ENCODE measurements at places on chromosomes 1 and 21.

GRCh38 chr21:15797577-15798363 lies 68.0 kb downstream of the USP25 start:
- DNase-seq, result no peak

DNA sequence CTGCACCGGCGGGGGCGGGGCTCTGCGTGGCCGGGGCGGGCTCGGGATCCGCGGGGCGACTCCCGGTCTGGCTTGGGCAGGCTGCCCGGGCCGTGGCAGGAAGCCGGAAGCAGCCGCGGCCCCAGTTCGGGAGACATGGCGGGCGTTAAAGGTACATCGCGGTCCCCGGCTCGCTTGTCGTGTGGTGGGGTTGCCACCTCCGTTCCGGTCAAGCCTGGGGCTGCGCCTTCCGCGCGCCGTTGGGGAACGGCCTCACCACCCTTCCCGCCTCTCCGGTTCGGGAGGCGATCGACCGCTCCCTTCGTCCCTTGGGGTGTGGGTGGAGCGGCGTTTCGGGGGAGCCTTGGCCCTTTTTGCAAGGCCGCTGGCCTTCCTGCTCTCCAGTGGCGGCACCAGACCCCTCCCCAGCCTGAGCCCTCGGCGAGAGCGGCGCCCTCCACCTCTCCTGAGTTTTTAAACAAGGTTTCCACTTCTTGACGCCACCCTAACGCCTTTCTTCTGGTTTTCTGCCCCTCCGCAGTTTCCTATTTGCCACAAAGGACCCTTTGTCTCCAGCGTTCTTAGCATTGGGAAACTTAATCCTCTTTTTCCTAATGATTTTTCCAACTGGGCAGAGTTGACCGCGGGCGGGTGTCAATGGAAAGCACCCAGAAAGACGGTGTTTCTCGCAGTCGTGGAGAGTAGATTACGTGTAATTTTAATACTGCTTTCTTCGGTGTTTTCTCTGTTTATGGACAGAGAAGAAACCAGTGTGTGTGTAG lies at the start of the genes LEPR and LEPROT:
Gene LEPR, plus strand, starts transcription at position 79 of the 761 bp plus-strand sequence. CDS start 144,898 bp downstream, outside the sequence.
Gene LEPROT, plus strand, starts transcription at position 79 of the 761 bp plus-strand sequence. Its CDS starts 57 bp downstream, at position 136.
- DNase-seq, result no peak

DNA sequence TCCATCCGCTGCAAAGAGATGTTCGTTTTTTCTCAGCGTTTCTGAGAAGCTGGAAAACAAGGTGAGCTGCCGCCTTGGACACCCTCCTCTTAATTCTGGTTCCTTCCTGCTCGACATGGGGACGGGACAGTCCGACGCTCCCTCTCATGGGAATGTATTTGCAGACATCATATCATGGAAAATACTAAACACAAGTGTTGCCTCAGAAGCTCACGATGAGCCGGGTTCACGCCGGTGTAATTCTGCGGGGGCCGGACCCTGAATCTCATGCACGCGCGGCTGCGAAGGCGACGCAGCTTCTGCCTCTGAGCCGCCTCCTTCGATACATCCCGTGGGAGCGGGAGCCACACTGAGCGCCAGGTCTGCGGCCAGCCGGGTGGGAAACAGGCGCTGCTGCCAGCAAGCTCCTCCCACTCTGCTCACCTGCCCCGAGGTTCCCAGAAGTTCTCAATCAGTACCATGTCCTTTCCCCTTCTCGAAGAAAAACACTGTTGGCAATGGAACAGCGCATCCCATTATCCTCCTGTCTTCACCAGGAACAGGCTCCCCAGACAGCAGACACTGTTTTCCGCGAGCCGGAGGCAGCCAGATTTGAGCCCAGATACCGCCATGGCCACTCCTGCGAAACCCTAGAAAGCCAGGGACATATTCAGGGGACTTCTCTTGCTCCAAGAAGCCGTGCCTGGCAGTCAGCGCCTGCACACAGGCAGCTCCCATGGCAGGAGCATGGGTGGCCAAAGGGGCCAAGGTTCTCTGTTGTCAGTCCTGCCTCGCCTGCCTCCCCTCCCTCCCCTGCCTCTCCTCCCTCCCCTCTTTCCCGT lies 98.0 kb downstream of the WDR4 start:
- DNase-seq, result no peak

- DNase-seq, result no peak
Measured at GRCh38 chr1:168767894-168768584, 39.0 kb upstream of the DPT start.

DNA sequence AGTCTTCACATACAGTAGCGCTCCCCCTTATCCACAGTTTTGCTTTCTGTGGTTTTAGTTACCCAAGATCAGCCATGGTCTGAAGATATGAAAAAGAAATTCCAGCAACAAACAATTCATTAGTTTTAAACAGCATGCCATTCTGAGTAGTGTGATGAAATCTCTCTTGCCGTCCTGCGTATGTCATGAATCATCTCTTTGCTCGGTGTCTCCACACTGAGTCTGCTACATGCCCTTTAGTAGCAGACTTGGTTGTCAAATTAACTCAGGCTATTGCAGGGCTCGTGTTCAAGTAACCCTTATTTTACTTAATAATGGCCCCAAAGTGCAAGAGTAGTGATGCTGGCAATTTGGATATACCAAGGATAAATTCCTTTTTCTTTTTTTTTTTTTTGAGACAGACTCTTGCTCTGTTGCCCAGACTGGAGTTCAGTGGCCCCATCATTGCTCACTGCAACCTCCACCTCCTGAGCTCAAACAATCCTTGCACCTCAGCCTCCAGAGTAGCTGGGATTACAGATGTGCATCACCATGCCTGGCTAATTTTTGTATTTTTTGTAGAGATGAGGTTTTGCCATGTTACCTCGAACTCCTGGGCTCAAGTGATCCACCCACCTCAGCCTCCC lies 22.6 kb downstream of the PHACTR4 start:
- no peak for DNase-seq

- DNase-seq, result no peak
Measured at GRCh38 chr1:6601923-6602668, 573 bp downstream of the KLHL21 start.

- DNase-seq, result no peak
Measured at GRCh38 chr1:202685641-202686040, 24.6 kb downstream of the SYT2 start.

GRCh38 chr1:119790451-119791198 lies 20.6 kb downstream of the REG4 start:
- no peak for DNase-seq

- DNase-seq, result no peak
Measured at GRCh38 chr1:56493826-56494225, 85.5 kb downstream of the PLPP3 start.

DNA sequence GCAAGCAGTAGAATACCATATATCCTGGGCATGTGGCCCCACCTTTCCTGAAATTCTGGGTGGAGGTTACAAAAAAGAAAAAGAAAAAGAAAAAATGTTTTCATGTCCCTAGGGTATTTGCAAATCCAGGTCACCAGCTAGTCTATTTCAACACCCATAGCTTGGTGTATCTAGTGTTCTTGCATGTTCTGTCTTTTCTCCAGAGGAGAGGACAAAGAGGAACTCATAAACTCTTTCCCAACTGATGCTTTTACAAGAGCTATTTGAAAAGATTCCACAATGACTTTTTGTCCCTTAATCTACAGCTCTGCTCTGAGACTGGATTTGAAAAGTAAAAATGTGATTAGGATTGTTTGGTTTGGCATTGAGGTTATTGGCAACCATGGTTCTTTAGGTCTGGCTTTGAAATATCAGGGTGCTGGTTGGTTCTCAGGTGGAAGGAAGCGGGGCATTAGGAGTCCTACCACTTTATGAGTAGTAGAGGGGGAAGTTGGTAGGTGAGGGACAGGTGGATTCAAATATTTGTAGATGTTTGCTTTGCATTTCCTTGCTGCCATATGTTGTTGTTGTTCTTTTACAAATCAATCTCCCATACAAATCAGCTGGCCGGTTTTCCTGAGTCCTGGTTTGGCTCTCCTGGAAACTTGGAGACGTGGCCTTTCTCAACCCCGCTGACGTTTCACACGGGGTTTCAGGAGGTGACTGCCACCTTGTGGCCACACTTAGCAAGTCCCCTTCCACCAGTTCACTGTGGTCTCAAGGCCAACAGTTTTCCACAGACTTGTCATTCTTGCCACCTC lies 126.7 kb upstream of the KIAA0040 start:
- DNase-seq, result peak; percentile 35

- DNase-seq, result no peak
Measured at GRCh38 chr1:201091256-201091655, 21.0 kb downstream of the CACNA1S start.

GRCh38 chr1:168085401-168085872 lies 51.3 kb downstream of the GPR161 start:
- DNase-seq, result no peak

GRCh38 chr1:232274236-232274855 lies 355.6 kb downstream of the SIPA1L2 start:
- no peak for DNase-seq

DNA sequence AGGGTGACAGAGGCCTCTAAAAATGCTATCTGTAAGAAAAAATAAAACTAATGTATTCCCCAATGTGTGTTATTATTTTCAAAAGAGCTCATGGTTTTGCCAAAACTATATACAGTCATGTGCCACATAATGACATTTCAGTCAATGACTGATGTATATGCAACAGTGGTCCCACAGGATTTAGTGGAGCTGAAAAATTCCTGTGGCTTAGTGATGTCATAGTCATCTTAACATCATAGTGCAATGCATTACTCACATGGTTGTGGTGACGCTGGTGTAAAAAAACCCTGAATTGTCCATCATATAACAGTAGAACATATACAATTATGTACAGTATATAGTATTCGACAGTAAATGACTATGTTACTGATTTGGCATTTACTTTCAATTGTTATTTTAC lies 172.4 kb downstream of the CACNA1E start:
- DNase-seq, result no peak

DNA sequence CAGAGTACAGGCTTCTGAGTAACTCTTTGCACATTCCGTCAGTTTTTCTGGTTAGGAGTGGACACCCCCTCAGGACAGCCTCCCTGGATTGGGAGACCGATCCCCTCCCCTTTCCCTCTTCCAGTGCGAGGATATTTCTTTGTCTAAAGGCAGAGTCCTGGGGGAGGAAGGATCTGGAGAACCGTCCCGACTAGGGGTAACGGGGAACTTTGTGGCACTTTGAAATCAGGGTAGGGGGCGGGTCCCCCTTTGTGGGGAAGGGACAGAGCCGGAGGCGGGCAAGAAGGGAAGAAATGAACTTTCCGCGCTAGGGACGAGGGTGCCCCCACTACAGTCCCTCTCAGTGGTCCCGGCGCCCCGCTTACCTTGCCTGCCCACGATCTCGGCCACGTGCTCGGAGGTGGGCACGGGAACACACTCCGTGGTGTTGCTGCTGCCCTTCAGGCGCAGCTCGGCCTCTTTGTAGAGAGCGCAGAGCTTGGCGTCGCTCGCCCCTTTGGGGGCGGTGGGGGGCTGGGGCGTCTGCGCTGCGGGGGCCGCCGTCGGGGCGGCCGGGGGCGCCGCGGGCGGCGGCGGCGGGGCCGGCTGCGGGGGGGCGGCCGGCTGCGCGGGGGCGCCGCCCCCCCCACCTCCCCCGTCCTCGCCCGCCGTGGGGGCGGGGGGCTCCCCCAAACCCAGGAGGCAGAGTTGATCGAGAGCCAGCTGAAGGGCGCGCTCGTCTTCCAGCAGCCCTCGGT lies 917 bp downstream of the MEX3A start:
- no peak for DNase-seq

- DNase-seq, result peak; percentile 42
Measured at GRCh38 chr1:156727926-156728598, at the start of gene METTL25B. TSS of gene METTL25B (plus strand) at chr1:156728469. CDS start at chr1:156729105, 636 bp downstream.

DNA sequence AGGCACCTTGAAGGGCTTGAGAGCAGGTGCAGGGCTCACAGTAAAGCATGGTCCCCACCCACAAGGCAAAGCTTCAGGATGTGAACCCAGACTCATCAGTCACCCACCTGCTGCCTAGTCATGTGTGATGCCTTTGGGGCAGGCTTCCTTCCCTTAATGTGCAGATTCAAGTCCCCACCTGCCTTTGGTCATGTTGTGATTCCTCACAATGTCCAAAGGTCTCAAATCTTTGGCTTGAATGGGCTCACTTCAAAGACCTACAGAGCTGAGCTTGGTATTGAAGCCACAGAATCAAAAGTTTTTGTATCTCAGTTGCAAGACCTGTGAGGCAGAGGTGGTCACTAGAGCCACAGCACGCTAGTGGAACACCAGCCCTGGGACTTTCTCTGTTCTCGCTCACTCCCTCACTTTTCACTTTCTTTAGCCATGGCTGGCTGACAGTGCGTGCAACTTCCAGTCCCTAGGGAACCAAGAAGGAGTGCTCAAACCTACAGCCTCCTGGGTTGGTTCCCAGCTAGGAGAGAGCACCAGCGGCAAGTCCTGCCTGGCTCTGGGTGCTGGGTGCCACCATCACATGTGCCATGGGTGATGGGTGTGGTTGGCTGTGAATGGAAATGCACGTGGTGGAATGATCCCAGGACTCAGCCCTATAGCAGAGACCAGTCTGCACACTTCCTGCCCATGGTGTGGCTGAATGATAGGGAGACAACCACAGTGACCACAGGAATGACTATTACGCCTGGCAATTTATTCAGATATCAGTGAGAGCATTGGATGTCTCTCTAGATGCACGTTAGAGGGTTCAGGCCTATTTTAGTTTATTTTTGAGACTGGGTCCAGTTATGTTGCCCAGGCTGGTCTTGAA lies 26.4 kb upstream of the CLIC6 start:
- no peak for DNase-seq

GRCh38 chr1:73593364-73593763 lies 604.6 kb downstream of the LRRIQ3 start:
- DNase-seq, result no peak

DNA sequence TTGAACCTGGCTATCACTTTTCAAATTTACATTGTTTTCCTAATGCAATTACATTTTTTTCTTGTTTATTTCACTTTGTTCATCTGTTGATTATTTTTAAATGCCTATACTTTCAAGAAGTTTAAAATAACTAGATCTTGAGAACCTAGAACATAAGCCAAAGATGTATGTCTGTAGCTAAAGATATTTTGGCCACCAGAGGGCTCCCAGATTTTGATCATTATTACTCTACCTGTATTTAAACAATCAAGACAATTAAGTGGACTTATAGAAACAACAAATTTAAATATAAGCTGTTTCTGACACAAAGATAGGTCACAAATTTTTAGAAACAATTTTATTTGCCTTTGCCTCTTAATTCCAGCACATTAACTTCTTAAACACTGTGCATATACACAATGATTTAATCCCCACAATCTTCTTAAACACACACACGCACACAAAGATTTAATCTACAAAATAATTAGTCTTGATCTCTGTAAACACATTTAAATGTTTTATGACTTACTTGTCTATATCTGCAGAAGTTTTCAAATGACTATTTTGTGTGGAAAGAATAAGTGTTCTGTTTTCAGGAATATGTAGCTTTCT lies 380.0 kb downstream of the DSCAM start:
- no peak for DNase-seq

DNA sequence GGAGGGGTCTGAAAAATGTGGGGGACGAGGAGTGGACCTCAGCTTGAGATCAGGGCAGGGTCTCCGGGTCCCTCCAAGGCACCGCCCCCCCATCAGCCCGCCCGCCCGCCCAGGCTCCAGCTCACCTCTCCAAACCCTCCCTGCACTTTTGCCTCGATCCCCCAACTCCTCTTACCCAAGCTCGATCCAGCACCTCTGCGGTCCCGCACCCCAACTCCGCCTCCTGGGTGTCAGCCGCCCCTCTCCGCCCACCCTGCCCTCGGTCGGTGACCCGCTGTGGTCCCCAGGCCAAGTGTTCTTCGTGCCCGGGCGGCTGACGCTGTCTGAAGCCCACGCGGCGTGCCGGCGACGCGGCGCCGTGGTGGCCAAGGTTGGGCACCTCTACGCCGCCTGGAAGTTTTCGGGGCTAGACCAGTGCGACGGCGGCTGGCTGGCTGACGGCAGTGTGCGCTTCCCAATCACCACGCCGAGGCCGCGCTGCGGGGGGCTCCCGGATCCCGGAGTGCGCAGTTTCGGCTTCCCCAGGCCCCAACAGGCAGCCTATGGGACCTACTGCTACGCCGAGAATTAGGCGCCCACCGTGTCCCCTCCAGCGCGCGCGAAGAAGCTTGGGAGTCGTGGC lies 5.7 kb downstream of the HAPLN2 start:
- no peak for DNase-seq

GRCh38 chr1:21258331-21259134 lies 31.7 kb downstream of the ECE1 start:
- DNase-seq, result no peak

Data from activated T-helper 1 cell treated with anti-CD3 and anti-CD28 coated beads, Interleukin-2, amount 50 U/mL, for 16 hours (primary cell).